HTR-8/SVneo (cell line): ENCODE measurements at places on chromosomes 3 and 15.

DNA sequence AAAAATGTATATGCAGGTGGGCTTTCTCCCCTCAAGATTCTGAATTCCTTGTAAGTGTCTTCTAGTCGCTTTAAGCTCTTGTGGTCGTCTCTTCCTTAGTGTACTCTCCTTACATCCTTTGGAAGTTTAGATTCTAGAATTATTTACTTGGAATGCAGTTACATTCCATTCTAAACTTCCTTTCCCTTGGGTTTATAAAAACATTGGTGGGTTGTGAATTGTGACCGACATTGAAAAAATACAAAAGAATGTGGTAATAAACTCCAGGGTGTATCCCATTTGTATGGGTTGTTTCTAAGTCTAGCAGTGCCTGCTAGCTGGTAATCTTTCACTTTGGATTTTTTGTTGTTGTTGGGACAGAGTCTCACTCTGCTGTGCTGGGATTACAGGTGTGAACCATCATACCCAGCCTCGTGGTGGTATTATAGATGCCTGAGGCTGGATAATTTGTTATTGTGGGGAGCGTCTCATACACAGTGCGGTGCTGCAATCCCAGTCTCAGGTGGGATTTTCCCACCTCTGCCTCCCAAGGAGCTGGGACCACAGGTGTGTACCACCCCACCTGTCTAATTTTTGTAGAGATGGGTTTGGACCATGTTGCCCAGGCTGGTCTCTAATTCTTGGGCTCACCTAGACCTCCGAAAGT, 9.1 kb downstream of the CHD2 start:
- DNase-seq, result no peak

DNA sequence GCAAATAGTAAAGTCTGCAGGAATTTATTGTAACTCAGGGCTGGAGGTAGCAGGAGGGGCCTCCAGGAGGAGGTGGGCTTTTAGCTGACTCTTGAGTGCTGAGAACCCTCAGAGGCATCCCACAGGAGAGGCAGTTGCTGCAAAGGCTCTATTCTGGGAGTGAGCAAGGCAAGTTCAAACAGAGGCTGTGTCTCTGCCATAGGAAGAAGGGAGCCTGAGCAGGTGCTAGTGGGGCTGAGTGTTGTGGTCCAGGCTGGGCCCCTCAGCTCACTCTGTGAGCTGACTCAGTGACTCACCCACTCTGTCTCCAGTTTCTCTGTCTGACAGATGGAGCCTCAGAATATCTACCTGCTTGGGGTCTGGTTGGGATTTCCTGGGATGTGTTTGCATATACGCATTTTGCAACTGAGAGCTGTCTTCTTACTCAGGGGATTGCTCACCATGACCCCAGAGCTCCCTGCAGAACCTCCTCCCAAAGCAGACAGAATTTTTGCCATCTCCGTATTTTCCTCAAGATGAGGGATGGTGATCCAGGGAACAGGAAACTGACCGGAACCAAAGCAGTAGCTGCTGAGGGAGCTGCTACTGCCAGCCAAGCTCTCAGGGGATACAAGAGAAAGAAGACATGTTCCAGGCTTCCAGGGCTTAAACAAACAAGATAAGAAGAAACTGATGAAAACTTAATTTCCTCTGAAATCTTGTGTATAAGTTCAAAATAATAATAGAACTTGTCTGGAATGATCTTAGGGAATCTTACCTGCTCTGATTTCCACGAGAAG, 13.6 kb upstream of the NOX5 start:
- no peak for DNase-seq

DNA sequence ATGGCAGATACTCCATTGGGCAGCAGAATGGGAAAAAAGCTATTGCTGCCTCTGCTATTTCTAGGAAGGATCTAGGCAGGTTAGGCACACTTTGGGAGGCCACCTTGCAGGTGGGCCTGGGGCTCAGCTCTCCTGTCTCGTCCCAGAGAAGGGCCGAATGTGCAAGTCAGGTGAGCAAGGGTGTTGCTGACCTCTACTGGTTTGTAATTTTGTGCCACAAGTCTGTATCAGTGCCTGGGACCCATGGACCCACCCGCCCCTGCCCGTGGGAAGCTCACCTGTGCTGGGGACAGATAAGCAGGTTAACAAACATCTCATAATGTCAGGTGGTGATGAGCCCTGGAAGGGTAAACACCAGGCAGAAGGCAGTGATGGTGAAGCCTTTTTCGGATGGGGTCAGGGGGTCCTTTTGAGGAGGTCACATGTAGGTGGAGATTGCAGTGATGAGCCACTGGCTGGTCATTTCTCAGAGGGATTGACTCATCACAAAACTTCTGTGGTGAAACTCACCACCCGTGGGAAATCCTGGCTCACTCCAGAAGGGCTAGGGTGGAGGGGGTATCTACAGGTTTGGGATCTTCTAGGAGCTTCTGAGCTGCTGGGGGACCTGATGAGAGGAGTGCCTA, 161.3 kb downstream of the KLF13 start:
- no peak for DNase-seq

- no peak for DNase-seq
Measured at GRCh38 chr3:14374444-14374883, 27.9 kb upstream of the SLC6A6 start.

DNA sequence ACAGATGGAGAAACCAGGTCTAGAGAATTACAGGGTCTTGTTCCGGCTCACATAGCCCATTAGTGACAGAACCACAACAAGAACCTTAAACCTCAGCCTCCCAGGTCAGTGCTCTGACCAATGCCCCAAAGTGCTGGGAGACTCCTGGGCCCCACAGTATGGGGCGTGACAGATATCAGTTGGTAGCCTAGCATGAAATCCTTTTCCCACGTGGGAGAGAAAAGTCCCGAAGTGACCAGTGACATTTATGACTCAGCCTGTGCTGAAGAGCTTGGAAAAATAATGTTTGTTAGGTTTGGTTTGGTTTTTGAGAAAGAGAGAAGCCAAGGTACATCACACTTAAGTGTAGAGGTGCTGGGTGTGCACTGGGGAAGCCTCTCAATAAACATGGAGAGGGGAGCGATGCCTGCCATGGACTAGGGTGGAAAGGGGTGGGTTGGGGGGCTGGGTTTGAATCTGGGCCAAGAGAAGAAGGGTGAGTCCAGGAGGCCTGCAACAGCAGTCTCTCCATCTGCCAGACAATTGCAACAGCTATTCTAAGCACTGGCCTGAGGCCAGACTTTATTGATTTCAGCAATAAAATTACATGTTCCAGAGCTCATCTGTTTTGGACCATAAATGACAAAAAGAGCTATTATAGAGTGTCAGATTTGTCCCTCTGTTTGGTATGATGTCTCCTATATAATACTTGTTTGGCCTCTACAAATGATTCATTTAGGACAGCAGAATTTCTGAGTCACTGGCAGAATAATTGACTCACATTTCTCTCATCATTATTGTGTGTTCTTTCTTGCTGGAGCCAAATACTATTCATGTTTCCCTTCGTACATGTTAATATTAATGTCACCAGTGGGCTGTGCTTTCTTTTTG, 43.4 kb downstream of the C2CD4A start:
- no peak for DNase-seq

GRCh38 chr3:28286595-28286994, 45.2 kb downstream of the CMC1 start:
- DNase-seq, result peak; percentile 19

DNA sequence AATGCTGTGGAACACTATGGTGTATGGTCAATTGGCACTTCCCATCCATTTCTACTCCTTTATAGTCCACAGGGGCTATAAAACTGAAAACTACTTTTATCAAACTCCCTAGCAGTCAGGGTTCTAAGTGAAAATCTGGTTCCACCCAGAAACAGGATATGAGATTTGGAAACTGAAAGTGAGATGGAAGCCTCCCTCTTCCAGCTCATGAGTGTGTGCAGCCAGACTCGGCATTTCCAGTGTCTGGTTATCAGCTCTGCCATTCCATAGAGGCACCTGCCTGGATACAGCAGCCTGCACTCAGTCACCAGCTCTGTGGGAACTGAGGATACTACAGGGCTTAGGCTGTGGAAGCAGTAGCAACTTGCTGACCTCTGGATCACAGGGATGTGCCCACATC, 14.7 kb upstream of the PLA2G4F start:
- DNase-seq, result no peak

GRCh38 chr15:48778331-48778730, 32.5 kb downstream of the CEP152 start:
- no peak for DNase-seq

DNA sequence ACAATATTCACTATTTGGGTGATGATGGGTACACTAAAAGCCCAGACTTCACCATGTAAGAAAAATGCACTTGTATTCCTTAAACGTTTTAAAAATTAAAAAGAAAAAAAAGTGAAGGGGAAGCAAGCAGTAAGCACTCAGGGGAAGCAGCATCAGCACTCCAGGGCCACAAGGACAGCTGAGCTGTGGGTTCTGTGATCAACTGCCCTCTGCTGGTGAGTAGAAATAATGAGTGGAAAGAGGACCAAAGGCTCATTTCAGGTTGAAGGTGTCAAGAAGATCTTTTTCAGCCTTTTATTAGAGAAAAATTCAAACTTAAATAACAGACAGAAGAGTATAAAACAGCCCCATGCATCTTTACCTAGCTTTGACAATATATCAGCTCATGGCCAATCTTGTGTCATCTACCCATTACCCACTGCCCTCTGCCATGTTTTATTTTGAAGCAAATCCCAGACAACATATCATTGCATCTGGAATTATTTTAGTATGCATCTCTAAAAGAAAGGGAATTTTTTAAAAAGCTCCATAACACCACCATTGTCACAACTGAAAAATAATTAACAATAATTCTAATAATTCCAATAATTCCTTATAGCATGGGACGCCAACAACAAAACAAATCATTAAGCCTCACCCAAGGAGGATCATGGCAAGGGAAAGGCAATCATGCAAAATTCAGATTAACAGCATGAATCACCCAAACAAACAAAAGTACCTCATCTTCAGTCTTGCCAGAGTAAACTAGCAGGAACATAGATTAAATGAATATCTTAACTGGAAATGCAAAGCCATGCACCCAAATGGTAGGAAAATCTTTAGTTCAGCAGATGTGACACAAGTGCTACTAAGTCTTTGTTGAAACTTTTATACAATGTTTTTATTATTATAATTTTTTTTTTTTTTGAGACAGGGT, 42.5 kb downstream of the TAMM41 start:
- DNase-seq, result peak; percentile 61

GRCh38 chr15:37101980-37102304, 1.6 kb upstream of the MEIS2 start:
- no peak for DNase-seq
